HFFc6 (cell line): ENCODE measurements at places on chromosomes 4 and X.

DNA sequence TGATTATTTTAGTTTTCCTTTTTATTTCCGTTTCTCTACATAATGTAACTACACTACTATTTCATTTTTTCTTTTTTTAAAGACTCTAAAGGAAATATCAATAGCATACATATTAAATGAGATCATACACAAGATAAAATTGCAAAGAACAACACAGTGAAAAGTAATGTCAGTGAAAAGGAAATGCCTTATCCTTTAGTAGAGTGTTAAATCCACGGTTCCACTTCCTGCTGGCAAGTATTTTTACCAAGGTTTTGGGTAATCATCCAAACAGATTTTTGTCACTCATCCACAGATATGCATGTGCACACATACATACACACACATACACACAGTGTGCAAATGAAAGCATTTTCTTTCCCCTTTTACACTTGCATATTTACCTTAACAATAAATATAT, 548.9 kb downstream of the PPP4R3C start:
- DNase-seq: no peak

DNA sequence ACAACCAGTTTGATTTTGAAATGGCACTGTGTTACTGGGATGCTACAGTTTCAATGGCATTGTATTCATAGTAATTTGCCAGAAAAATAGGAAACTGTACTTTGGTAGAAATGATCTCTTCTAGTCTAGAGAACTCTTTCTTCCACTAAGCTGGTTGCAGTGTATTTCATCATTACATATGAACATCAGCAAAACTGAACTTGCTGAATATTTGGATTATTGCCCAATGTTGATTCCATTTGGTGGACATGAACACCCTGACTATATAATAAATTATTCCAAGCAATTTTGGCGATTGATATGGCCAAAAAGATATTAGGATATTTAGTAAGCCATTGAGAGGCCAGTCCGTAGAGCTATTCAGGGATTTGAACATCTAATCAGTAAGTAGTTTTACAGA, 191.8 kb upstream of the CXorf66 start:
- DNase-seq: no peak

- no peak for DNase-seq
These were observed 16.9 kb downstream of the PLAC1 start for GRCh38 chrX:134641346-134641745.

- DNase-seq: no peak
These were observed 83.9 kb downstream of the POLA1 start for GRCh38 chrX:24777660-24778059.

GRCh38 chrX:115539841-115540240, 21.1 kb upstream of the PLS3 start:
- DNase-seq: no peak

DNA sequence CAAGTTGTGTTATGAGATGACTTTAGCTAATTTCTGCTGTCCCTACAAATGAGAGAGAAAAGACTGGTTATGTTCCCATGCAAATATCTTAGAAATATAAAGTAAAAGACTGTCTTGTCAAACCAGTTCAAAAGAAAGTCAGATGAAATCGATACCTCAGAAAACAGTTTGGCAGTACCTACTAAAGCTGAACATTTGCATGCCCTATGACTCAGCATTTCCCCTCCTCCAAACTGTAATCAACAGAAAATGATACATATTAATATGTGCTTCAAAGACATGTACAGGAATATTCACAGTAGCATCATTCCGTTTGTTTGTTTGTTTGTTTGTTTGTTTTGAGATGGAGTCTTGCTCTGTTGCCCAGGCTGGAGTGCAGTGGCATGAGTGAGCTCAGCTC, 90.3 kb downstream of the ARX start:
- DNase-seq: no peak

DNA sequence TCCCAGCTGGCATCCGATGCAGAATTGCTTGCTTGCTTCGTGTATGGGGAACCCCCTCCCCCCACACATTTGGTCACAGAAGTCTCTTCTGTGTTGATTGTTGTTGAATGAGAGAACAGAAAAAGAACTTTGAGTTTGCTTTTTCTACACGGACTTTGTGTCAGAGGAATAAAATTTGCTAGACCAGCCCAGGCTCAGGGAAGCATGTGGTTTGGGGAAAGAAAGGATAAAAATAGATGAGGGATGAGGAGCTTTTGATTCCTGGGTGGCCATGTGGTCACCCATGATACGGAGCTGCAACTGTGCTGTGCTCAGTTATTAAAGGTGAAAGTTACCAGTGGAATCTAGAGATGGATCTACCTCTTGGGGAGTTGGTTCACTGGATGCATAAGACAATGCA, 34.2 kb upstream of the ESX1 start:
- DNase-seq: peak; percentile 5
